Stimulated activated CD8-positive, alpha-beta memory T cell treated with anti-CD3 and anti-CD28 coated beads, Interleukin-4, amount 100 ng/mL, for 24 hours (primary cell): ENCODE measurements at places on chromosomes 1 and 21.

- no peak for DNase-seq
These were observed 53.8 kb upstream of the HPDL start for GRCh38 chr1:45272913-45273371.

- peak; percentile 15 for DNase-seq
These were observed 846 bp upstream of the PER3 start for GRCh38 chr1:7783178-7783711.

DNA sequence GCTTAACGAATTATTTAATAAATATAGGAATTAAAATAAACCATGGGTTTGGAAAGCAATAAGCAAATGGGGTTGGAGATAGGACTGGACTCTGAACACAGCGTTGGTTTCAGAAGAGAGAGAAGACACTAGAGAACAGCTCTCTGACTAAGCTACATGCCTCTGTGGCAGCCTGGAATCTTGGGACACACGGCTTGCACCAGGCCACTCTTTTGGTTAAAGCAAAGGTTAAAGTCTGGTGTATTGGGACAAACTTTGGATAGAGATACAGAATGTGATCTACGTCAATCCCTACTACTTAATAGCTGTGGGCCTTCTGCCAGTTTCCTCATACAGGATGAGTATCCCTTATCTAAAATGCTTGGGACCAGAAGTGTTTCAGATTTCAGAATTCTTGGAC is 49.7 kb upstream of the HSD17B7 start:
- DNase-seq: no peak

DNA sequence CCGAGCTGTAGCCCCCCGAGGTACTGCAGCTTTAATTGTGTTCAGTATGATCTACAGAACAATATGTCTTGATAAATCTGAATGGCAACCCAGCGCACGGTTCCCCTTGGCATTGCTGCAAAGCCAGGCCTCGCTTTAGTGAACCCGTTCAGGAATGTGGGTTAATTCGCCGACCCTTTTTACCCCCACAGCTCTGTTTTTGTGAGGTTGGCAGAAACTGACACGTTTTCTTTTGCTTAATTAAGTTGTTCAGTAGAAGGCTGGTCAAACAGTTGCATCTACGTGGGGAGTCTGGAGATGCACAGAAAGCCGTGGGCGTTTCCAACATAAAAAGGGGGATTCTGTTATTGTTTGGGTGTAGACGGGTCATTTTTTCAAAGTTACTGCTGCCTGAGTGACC is 43.2 kb downstream of the OLIG1 start:
- DNase-seq: no peak

- DNase-seq: no peak
These were observed 100.7 kb upstream of the PDE4B start for GRCh38 chr1:65691972-65692371.

DNA sequence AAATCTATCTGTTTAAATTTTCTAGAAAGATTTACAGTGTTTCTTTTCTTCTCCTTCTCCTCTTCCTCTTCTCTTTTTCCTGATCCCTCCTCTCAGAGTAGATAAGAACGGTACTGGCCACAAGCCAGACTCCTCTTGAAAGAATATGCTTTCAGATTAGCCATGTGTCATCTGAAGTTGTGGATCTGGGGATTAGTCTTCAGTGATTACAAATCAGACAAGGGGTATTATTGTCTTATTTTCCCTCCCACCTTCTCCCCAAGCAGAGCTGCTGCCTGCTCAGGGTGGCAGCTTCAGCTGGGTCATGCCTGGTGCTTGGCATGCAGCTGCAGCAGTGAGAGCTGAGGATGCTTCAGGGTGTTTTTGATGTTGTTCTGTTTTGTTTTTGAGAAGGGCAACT is 42.7 kb downstream of the SGIP1 start:
- DNase-seq: no peak

- no peak for DNase-seq
These were observed 282.7 kb downstream of the BACH1 start for GRCh38 chr21:29581393-29581792.

DNA sequence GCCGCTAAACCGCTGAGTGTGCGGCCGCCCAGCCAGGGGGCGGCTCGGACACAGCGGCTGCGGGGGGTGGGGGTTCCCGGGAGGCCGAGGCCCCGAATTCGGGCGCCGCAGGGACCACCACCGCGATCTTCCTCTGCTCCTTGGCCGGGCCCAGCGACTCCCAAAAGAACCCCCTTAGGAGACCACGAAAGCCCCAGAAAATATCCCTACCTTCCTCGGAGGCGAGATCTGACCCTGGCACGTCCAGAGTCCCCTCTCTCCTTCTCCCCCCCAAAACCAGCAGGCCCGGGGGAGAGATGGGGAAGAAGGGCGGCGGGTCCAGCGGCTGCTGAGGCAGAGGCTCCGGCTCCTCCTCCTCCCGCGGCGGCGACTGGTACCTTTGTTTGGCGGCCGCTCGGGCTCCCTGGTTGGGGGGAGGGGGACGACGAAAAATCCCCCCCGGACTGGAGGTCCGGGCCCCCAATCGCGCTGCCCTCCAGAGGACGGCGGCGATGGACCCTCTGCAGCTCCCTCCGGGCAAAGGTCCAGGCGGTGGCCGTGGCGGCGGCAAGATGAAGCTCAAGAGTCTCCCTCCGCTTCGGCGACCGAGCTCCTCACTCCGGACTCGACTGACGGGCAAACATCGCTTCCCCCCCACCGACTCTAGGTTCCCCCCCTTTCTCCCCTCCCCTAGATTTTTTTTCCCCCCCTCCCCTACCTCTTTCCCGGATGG is at the start of gene ARID4B:
TSS of gene ARID4B (minus strand) at position 621 of the 712 bp plus-strand sequence. CDS start 1,260 bp downstream, outside the sequence.
- DNase-seq: peak; percentile 36

DNA sequence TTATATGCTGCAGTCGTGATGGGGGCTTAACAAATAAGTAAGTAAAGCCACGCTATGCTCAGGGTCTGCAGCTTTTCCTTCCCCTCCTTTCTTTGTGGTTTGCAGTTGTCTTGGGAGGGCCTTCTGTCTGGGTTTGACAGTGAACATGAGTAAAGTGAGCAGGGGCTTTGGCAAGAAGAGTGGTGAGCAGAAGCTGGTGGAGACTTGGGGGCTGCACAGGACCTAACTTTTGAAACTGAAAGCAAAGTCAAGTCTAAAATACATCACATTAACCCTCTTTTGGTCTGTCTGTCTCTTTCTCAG is 368.6 kb upstream of the VAMP3 start:
- no peak for DNase-seq

DNA sequence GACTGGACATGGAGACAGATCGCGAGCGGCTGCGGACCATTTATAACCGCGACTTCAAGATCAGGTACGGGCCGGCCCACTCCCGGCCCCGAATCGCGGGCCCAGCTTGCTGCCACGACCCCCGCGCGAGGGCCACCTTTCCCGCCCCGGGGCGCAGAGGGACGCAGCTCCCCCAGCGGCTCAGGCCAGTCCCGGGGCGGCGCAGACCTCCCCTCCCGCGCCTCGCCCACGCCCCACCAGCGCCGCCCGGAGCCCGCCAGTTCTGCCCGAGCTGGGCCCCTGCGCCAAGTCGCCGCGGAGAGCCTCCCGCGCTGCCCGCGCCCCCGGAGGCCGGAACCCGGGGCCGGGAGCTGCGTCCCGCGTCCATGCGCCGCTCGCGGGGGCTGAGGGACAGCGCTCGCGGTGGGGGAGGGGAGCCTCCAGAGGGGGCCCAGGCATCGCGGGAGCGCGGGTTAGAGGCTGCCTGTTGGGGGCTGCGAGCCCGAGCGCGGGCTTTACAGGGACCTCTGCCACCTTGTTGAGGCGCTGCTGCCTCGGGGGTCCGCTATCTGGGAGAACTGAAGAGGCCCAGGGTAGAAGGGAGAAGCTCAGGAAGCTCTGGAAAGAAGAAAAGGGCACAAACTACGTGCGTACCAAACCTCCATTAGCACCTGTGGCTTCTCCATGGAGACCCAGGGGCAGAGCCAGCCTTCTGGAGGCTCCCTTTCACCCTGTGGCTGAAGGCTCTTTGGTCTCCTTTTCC is 698 bp downstream of the MOV10 start:
- peak; percentile 28 for DNase-seq

GRCh38 chr1:46110521-46110920 is 21.9 kb downstream of the PIK3R3 start:
- no peak for DNase-seq

DNA sequence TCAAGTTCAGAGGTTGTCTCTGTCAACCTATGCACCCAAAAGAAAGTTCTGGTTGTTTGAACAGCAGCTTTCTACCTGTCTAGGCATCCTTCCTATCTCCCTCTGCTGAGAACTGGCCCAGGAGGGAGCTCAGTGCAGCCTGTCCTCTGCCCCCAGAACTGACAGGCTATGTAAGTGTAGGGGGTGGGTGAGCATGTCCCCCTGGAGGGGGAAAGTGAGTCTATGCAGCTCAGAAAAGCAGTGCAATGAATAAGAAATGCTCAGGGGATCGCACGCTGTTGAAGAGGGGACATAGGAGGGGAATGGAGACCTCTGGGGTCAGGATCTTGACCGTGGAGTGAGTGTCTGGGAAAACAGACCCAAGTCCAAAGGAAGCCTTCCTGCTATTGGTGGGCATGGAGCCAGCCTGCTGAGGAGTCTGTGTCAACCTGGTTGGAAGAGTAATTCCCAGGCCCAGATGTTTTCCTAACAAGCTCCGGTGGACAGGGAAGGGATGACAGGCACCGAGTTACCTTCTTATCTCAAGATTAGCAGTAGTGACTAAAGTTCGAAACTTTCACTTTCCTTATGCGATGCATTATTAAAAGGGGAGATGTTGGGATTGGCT is 26.1 kb upstream of the FHAD1 start:
- DNase-seq: no peak
